ENCODE measurements at places on chromosomes 7 and 10.
A peak's percentile ranks its signal among the peaks of the same experiment; 100 is the strongest.

DNA sequence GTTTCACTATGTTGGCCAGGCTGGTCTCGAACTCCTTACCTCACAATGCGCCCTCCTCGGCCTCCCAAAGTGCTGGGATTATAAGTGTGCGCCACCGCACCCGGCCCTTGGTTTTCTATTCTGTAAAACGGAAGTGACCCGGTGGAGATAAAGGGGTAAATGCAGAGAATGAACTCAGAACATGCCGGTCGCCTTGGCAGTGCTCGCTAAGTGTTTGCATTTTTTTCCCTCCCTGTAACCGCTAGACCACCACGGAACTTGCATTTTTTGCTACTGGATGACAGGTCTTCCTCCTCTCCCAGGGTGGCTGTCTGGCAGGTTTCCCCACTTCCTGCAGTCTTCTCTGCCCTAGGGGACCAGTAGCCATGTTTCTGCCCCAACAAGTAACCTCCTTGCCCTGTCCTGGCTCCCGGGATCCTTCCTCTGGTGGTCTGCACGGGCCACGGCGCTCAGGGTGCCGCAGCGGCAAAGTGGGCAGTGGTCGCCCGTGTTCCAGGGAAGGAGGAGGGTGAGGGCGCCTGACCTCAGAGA is 18.8 kb upstream of the GNA12 start:
- peak; percentile 79 for DNase-seq

GRCh38 chr7:36763132-36763816 is 39.0 kb upstream of the AOAH start:
- no peak for DNase-seq

DNA sequence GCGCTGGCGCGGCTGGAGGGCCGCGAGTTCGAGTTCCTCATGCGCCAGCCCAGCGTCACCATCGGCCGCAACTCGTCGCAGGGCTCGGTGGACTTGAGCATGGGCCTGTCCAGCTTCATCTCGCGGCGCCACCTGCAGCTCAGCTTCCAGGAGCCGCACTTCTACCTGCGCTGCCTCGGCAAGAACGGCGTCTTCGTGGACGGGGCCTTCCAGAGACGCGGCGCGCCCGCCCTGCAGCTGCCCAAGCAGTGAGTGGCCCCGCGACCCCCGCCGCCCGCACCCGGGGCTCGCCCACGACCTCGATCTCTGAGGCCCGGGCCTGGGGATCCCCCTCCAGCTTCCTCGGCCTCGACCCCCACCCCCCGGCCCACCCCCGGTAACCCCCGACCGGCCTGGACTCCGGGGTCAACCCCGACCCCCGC is 537 bp downstream of the FOXK1 start:
- peak; percentile 12 for DNase-seq

GRCh38 chr10:124990671-124991625 is 49.0 kb downstream of the ZRANB1 start:
- no peak for DNase-seq

GRCh38 chr10:103145046-103145445 is 48.0 kb downstream of the NT5C2 start:
- no peak for DNase-seq

- no peak for DNase-seq
These were observed 42.4 kb downstream of the WIPI2 start for GRCh38 chr7:5232485-5232837.

DNA sequence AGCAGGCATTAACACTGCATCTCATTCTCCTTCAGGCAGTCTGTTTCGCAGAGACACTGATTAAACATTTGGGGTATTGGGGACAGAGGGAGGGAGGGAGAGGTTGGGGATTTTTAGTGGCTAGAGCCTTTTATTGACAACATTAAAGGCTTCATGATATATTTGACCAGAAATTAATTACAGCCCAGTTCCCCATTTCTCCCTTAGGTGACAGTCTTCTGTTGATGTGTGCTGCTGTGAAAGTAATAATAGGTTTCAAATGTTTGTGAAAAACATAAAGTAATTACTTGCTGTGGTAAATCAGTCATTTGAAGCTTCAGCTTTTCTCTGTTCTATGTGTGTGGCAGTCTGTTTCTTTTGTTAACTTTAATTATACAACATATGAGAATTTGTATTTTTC is 105.3 kb upstream of the LRGUK start:
- no peak for DNase-seq

DNA sequence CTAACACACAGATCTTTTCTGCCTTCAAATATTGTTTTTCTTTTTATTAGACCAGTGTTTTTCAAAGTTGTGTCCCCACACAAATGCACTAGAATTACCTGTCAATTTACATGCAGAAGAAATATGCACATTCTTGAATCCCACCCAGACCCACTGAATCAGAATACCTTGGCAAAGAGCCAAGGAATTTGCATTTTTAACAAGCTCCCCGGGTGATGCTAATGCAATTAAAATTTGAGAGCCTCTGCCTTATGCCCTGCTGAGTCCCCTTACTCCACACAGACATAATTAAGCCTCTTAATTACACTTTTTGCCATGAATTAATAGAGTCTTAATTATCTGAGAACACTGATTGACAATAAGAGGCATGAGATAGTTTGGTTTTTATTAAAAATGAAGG is 201.2 kb upstream of the GRB10 start:
- no peak for DNase-seq

GRCh38 chr10:84176351-84176750 is 2.8 kb downstream of the GPR15LG start:
- no peak for DNase-seq

GRCh38 chr10:112376396-112376790 is 2.5 kb downstream of the ACSL5 start:
- peak; percentile 29 for DNase-seq

DNA sequence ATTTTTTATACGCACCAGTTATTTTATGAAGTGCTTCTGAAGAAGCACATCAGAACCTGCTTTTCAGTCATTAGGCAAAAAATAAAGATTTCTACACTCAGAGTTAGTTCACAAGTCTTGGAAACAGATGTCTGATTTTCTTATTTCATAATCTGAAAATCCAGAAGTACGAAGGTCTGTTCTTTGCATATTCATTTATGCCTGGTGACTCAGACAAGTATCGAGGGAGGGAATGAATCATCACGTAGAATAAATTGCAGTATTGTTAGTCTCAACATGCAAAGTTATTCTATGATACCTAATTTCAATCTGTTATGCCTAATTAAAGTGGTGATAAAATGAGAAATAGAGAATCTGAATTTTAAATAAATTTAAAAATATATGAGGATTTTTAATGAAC is 113.6 kb upstream of the SEM1 start:
- DNase-seq: no peak

- DNase-seq: no peak
These were observed 138.3 kb upstream of the HABP2 start for GRCh38 chr10:113414543-113414942.

- DNase-seq: no peak
These were observed 22.1 kb upstream of the STK17A start for GRCh38 chr7:43560742-43561330.

GRCh38 chr7:112487457-112488263 is 6.9 kb downstream of the LSMEM1 start:
- DNase-seq: no peak

GRCh38 chr7:148505645-148506375 is 84.8 kb upstream of the C7orf33 start:
- no peak for DNase-seq

GRCh38 chr7:95922191-95922590 is 149.8 kb downstream of the DYNC1I1 start:
- no peak for DNase-seq

DNA sequence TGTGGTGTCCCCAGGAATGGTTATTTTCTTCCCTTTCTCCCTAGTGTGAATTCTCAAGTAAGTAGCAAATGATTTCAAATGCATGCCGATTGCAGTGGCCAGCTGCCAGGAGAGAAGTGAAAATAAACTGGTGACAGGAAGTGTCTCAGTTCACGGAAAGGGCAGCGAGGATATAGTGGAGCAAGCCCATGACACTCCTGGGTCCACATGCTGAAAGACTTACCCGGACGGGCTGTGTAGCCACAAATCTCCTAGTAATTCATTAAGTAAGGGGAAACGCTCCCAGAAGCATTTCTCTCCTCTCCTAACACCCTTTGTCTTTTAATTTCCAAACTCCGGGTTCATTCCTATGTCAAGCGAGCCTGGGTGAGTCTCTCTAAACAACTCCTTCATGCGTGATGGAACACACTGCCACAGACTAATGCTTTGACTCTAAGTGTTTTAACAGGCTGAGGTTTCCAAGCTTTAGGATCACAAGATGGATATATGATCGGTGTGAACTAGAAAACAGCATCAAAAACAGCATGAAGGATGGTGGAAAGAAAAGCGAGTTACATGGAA is 125.6 kb downstream of the CYP26A1 start:
- DNase-seq: no peak

GRCh38 chr7:26309089-26309488 is 17.4 kb downstream of the SNX10 start:
- no peak for DNase-seq

- DNase-seq: no peak
These were observed 10.9 kb downstream of the PLA2G12B start for GRCh38 chr10:72943498-72944234.

DNA sequence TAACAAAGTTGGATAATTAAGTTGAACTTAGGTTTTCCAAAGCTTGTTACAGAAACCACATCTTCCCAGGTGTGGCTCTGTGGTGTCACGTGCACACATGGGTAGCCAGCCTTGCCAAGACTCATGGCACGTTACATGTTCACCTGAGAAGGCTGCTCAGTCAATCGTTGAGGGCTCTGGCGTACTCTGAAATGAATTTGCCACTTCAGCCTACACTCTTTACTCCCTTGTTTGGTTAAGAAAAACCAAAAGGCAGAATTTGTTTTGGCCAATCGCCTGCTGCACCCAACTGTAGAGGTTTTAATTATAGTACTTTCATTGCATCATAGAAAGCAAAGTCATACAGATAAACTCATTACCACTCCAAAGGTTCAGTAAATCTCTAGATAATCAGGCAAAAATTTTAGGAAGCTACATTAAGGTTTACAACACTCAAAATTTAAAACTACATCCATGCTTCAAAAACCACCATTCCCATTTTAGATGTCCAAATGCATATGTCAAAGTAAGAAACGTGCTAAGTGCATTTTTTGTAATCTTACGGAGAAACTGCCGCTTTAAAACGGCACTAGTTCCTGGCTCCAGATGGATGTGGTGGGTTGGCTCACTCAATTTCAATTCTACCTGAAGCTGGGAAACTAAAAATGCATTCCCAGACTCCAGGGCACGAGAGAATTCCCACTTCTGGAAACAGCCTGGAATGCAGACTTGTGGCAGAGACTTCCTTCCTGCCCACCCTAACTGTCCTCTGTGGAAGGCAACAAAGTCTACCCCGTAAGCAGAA is 88.4 kb downstream of the DIP2C start:
- no peak for DNase-seq

GRCh38 chr10:92562424-92562823 is 11.5 kb downstream of the IDE start:
- DNase-seq: no peak

- no peak for DNase-seq
These were observed 2.1 kb upstream of the PPP2R2D start for GRCh38 chr10:131898713-131899112.

GRCh38 chr7:123472750-123473445 is 61.5 kb downstream of the IQUB start:
- DNase-seq: no peak

- DNase-seq: no peak
These were observed 45.3 kb upstream of the EN2 start for GRCh38 chr7:155412416-155413253.

GRCh38 chr7:116809636-116810266 is 52.6 kb upstream of the CAPZA2 start:
- no peak for DNase-seq

DNA sequence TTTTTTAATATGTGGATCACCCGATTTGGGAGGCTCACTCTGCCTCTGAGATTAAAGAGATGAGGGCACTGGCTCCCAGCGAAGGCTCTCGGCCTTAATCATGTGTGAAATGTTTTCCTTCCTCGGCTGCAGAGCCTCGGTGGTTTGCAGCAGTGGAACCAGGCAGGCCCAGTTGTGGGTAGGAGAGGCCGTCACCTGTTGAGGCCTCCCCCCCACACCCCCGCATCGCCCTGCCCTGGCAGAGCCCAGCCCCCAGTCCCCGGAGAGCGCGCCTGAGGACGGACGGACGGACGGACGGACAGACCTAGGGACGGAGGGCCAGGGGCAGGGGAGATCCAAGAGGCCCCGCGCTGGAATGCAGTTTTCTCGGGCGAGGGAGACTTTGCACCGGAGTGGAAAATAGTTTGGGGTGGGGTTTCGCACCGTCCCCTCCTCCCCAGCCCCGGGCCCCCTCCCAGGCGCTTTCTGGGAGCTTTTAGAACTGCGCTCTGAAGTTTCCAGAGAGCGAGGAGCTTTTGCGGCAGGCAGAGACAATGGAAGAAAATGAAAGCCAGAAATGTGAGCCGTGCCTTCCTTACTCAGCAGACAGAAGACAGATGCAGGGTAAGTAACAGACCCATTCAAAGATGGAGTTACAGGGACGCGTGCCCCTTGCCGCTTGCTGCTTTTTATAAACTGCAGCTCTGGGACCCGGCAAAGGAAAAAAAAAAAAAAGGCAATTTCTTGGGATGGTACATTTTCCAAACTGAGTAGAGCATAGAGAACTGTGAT is at the start of gene KIAA1217:
KIAA1217 (plus strand) TSS at position 478 of the 771 bp plus-strand sequence; CDS start at position 534, 56 bp downstream.
- no peak for DNase-seq

DNA sequence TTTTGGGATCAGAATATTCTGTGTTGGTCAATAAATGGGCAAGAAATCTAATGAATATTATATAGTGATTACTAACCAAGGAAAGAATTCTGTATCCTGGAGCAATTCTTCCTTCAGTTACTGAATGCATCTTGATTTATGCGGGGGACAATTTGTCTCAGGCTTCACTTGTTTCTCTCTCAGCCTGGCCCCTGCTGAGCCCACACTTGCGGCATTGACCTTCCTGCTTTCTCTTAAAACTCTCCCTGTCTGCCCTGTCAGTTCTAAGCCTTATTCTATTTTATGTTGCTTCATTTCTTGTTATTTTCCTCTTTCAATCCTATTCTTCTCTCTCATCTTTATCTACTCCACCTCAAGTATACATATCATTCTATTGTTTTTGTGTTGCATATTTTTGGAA is 122.1 kb upstream of the TPK1 start:
- no peak for DNase-seq

- no peak for DNase-seq
These were observed 29.4 kb downstream of the NUDT1 start for GRCh38 chr7:2271273-2272026.

GRCh38 chr7:46663025-46663424 is 742.0 kb upstream of the IGFBP3 start:
- DNase-seq: no peak

All from T-helper 2 cell (primary cell).